Stimulated activated CD8-positive, alpha-beta memory T cell treated with anti-CD3 and anti-CD28 coated beads, Interleukin-2, amount 100 ng/mL, for 48 hours (primary cell): ENCODE measurements at places on chromosomes 7 and 10.

GRCh38 chr7:101927802-101928201 is 110.4 kb downstream of the CUX1 start:
- no peak for DNase-seq

DNA sequence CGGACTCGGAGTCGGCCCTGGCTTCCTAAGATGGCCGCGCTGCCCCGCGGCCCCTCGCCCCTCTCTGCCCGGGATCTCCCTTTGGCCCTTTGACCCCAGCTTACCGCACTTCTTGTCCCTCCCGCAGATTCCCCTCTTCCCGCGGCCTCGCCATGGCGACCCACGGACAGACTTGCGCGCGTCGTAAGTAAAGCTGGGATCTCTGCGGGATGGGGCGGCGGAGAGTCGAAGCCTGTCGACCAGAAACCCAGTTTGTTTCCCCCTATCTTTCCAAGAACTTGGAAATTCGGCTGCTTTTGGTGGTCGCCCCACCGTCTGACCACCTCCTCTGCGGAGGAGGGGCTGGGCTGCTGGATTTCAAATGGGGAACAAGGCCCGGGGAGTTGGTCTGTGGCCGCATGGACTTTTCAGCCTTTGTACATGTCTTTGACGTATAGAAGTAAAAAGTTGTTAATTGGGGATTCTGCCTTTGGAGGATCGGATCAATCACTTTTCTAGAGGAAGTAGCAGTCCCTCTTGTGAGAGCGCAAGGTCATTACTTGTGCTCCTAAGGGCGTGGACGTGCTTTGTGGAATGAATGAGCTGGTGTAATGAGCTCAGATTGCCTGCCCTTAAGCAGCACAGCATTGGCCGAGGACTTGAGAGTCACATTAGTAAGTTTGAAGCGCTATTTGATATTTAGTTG is 553 bp downstream of the VDAC2 start:
- DNase-seq, result no peak

- DNase-seq, result no peak
Measured at GRCh38 chr10:112753961-112754411, 196.1 kb upstream of the TCF7L2 start.

DNA sequence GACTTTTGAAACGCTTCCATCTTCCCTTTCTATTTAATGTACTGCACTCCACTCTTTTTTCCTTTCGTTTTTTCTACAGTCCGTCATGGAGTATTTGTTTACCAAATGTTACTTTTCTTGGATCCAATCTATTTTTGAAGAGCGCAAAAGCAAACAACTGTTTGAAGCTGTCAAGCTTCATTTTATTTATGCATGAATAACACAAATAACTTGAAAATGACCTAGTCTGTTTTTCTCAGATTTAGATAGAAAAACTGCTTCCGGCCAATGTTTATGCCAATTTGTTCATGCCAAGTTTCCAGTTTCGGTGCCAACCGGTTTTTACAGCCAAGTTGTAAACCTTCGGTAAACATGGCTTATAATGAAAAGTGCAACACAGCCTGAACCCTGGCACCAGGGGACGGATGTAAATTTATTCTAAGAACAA is 150.9 kb upstream of the KLF6 start:
- DNase-seq, result no peak

- no peak for DNase-seq
Measured at GRCh38 chr10:54607983-54608382, 193.0 kb downstream of the PCDH15 start.

DNA sequence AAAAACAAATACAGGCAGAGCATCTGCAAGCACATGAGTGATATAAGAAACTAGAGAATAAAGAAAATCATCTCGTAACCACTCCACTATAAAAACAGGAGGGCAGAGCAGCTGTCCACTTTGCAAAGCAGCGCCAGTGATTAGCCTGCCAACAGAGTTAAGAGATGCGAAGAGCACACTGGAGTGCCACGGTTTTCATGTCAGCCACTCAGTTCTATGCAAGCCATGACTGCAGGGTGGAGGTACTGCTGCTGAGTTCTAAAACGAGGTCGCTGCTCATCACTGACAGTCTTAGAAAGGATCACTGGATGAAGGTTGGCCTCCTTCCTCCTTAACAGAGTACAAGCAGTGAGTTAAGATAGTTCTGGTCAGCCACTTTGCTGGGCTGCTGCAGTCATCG is 58.5 kb downstream of the FGFR2 start:
- no peak for DNase-seq

- no peak for DNase-seq
Measured at GRCh38 chr7:107870427-107871000, 20.5 kb upstream of the DLD start.

- DNase-seq, result no peak
Measured at GRCh38 chr10:95178797-95179196, 15.2 kb upstream of the ACSM6 start.

- no peak for DNase-seq
Measured at GRCh38 chr7:6545398-6546126, 5.7 kb downstream of the GRID2IP start.

- no peak for DNase-seq
Measured at GRCh38 chr10:57689596-57690297, 577.9 kb downstream of the IPMK start.

DNA sequence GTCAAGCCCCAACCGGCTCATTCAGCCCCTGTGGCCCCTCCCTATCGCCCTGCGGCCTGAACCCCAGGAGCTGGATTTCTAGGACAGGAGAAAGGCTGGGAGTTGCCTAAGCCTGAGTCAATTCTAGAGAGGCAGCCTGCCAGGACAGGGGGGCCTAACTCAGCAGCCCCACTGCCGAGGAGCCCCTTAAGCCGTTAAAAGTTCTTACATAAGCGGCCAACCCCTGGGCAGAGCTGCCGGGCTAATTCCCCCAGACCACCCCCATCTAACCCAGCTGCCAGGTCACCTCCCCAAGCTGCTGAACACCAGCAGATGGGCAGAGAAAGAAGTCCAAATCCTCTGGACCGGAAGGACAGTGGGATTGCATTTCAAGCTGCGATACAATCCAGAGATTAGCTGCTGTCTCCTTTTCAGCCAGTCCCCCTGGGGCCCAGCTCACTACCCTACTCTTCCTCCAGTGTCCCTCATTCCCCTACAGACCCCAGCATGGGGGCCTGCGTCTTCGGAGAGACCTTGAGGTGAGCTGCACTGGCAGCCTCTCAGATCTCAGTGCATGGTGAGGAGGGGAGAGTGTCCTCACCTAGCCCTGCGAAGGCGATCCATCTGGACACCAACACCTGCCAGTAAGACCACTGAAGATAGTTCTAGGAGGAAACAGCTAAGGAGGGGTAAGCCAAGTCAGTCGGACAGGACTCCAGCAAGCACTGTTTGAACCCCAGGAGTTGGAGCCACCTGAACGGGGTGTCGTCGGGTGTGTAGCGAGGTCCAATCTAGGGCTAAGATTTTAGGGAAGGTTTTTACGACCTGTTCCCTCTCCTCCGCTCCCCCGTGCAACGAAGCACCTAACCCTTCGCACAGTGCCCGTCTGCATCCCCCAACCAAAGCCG is 830 bp downstream of the IMPDH1 start:
- no peak for DNase-seq

GRCh38 chr10:124516181-124516580 is 54.6 kb downstream of the LHPP start:
- DNase-seq, result no peak
